Breast epithelium (tissue), 4 donors: ENCODE measurements at places on chromosomes 4 and X.

- DNase-seq, result no peak
Observed at GRCh38 chr4:183541752-183542040, 36.8 kb downstream of the ING2 start.

DNA sequence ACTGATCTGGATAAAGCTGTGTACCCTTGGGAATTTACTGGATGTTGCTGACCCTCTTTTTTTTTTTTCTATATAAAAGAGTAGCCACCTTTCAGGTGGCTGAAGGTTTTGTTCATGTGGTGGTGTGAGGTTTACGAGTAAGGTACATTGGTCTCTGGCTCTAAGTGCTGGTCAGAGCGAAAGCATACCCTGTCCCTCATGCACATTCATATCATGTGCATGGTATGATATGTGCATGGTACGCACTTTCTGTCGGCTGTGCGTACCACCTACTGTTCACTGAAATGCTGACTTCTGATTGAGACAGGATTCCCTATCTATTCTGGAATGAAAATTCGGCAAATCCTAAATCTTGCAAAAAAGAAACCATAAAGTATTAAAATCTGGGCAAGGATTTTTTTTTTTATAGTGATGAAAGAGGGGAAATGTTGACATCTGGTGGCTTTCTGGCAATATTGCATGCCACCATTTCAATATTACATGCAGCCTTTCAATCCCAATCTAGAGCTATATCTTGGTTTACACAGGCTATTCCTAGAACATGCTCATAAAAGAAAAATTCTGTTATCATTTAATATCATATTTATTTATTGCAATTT lies 32.8 kb downstream of the FAM149A start:
- DNase-seq, result no peak

- no peak for DNase-seq
Observed at GRCh38 chr4:57305836-57306235, 195.7 kb upstream of the IGFBP7 start.

- DNase-seq, result no peak
Observed at GRCh38 chr4:152738827-152739226, 40.7 kb downstream of the TIGD4 start.

- no peak for DNase-seq
Observed at GRCh38 chr4:114999880-115000279, 113.5 kb downstream of the NDST4 start.
